ENCODE measurements at places on chromosomes 3 and 15.

- DNase-seq = no peak
Measured at GRCh38 chr3:125332504-125332903, 42.6 kb downstream of the ZNF148 start.

GRCh38 chr3:165643425-165643824 is 193.8 kb downstream of the BCHE start:
- no peak for DNase-seq

DNA sequence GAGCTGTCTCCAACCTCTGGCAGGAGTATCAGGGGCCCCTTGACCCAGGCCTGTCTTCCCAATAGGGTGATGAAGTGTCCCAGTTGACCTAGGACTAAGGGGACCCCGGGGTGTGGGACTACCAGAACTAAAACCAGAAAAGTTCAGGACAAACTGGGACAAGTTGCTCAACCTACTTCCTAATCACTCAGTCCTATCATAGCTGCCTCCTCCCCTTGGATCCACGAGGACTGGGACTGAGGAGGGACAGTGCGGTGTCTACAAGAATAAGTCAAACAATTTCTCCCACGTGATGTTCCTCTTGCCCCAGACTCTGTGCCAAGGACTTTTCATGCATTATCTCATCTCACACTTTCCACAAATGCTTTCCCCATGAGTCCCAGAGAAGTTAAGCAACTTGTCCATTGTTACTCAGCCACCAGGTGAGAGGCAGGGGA is 49.4 kb upstream of the SLCO2A1 start:
- no peak for DNase-seq

- no peak for DNase-seq
Measured at GRCh38 chr3:172982736-172983364, 158.2 kb downstream of the SPATA16 start.

GRCh38 chr3:177145381-177145780 is 51.9 kb downstream of the TBL1XR1 start:
- no peak for DNase-seq

DNA sequence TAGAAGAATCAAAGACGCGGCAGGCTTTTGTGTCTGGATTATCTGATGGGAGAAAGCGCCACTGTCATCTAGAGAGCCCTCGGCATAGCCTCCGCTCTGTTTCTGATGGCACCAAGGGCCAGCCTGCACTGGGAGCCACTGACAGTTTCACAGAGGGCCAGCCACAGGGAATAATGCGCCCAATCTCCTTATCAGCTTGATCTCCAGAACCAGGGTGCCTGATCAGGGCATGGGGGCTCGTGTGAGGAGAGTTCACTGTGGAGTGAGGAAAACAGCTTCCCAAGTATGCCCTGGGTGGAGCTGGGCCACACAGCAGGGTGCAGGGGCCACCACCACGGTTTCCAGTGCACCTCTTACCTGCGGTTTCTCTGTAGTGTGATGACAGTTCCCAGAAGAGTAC is 29.8 kb upstream of the CLK3 start:
- no peak for DNase-seq

- DNase-seq = peak; percentile 23
Measured at GRCh38 chr3:126911162-126912026, 71.5 kb upstream of the PLXNA1 start.

DNA sequence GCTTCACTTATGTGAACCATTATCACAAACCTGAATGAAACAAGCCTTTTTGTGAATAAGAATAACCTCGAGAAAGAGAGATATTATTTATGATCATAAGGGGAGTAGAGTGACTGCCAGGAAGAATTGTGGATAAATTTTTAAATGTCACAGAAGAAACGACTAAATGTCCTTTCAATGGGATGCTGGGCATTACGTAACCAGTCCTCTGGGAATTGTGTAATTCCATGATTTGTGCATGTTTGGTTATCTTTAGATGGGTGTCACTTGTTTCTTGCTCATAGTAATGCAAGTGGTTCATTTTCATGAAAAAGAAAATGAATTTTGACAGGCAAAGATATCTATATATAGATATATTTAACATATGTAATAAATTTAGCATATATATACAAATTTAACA is 379.5 kb upstream of the AGTR1 start:
- DNase-seq = no peak

GRCh38 chr3:43473244-43473643 is 148.6 kb downstream of the ANO10 start:
- DNase-seq = no peak

- no peak for DNase-seq
Measured at GRCh38 chr15:29689287-29689986, 132.8 kb downstream of the TJP1 start.

- no peak for DNase-seq
Measured at GRCh38 chr3:59784164-59784563, 734.3 kb upstream of the CFAP20DC start.

GRCh38 chr3:17724948-17725347 is 17.5 kb downstream of the TBC1D5 start:
- DNase-seq = no peak

DNA sequence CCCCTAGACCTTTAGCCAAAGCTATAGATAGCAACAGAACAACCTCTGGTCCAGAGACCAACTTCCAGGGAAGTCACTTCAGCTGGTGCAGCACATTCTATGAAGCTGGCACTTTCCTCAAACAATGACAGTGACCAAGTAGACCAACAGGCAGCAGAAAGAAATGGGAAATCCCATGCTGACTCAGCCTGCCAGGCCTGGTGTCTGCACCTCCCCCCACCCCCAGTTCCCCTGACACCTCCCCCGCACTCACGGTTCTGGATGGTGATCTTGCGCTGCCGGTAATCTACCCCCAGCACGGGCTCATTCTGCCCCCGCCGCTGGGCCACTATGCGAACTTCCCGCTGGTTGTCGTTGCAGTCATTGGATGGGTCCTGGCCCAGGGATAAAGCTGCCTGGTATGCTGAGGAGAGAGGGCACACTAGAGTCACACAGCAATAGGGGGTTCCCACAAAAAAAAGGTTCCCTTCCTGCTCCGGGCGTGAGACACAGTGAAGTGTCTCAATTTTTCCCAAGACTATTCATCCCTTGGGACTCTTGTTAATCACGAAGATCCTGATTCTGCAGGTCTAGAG is 17.0 kb downstream of the ILDR1 start:
- no peak for DNase-seq

DNA sequence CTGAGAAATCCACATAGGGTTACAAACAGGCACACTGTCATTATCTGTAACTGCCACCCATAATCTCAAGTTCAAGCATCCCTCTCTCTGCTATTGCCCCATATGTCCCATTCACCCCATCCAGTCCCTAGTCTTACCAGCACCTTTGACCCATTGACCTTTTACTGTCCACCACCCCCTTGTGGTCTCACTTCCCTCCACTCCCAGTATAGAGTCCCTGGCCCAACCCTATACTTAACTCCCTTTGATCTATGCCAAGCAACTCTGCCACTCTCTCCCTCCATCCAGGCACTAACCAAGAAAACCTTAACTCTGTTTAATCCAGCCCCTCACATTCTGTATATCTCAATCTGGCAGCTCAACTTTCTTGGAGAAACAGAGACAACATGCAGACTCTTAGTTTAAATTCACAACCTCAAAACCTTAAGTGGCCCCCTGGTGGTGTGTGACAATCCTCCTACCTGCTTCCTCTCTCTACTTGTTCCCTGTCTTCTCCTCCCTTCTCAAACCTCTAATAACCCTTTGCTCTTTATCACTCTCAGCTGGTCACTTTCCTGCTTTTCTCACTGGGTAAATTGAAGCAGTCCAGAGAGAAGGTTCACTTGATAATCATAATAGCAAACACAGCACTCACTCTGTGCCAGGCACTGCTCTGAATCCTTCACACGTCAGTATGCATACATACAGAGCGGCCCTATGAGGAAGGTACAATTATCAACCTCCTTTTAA is 162.7 kb downstream of the STT3B start:
- DNase-seq = no peak

DNA sequence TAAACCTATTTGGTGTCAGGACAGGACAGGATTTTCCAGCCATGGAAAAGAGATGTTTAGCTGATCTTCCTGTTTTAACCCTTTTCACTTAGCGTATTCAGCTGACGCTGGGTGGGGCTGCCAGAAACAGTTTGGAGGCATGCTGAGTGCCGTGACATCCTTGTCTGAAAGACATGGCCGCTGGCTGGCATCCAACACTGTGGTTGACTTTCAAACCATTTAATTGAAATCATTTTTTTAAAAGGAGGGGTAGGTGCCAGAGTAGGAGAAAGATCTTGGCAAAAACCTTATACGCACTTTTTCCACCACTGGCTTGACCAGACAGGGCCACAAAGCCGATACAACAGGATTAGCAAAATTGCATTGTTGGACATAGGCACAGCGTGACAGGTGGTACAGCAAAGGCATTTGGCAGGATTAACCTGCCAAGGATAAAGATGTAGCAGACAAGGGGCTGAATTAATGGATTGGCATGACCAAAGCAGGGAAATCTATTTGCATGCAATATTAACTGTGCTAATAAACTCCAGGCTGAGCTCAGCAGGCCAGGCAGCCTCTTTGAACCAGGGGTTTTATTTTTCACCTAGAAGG is 131.8 kb upstream of the TOPAZ1 start:
- DNase-seq = no peak

GRCh38 chr3:148735597-148735996 is 37.9 kb downstream of the AGTR1 start:
- DNase-seq = no peak

GRCh38 chr3:190320594-190321362 is 1.5 kb downstream of the CLDN1 start:
- no peak for DNase-seq

DNA sequence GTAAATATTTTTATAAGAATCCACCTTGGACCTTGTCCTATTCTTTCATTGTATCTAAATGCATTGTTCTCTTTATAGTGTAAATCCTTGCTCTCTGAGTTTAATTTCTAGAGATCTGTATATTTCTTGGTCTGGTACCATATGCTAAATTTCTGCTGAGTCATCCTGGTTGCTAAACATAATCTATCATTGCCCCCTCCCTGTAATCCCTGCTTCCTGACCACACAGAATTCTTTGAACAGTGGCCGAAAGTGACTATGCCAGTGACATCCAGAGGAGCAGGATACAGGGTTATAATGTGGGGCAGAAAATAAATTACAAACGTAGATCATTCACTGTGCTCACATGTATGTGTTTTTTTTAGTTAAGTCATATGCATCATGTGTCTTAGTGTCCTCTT is 143.1 kb downstream of the DIPK2A start:
- DNase-seq = no peak

DNA sequence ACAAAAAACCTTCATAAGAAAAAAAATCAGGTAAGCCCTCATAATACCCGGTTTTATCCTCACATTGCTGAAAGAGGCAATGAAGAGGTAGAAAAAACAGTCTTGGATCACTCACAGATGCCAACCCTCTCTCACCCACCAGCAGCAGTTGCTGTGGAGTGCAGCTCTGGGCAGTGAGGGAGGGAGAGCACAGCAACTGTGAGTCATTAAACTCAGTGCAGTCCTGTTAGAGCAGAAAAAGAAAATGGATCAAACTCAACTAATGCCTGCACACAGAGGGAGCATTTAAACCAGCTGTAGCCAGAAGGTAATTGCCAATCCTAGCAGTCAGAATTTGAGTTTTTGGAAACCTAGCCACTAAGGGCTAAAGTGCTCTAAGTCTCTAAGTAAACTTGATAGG is 1050.6 kb upstream of the ALCAM start:
- DNase-seq = no peak

GRCh38 chr15:40633178-40633577 is 39.1 kb downstream of the KNL1 start:
- DNase-seq = no peak

DNA sequence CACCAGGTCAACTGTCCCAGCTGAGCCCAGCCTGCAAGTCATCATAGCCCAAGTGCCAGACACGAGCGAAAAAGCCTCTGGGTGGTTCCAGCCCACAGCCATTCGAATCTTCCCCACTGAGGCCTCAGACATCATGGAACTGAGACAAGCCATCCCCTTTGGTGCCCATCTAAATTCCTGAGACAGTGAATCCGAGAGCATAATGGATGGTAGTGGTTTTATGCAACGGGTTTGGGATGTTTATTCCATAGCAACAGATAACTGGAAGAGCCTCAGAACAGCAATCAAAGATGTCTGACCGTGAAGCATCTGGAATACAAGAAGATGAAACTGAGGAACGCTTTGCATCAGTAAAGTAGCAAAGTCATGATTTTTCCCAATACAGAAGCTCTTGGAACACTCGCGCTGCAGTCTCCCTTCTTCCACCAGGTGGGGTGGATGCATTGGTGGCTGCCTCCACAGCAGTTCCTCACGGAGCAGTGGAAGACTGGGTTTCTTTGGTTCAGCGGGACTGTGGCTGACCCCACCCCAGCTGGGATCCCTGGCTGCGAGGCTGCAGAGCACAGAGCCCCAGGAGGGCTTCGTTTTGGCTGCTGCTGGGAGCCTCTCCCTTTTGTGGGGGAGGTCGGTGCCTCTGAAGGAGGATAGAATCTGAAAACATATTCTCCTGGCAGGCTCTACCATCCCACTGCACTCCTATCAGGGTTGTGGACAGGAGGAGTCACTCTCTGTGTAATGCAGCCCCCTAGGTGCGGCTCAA is 26.4 kb upstream of the PDE8A start:
- DNase-seq = peak; percentile 12

- no peak for DNase-seq
Measured at GRCh38 chr3:62049033-62049432, 324.3 kb downstream of the FEZF2 start.

GRCh38 chr3:160006282-160007163 is 17.9 kb downstream of the IL12A start:
- no peak for DNase-seq

DNA sequence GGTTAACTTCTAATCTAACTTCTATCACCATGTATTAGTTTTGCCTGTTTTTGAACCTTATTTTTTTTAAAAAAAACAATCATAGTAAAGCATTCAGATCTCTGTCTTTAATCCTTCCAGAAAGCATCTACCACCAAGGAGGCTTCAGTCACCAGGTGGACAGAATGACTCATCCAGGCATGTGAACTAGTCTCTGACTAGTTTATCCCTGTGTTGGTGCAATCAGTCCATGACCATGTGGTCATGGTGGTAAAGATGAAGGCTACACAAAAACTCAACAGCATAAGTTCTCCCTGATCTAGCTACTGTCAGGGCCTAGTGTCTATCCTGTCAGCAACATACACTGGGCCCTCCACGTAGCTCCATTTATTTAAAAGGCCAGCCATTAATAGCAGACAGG is 750.6 kb downstream of the AGBL1 start:
- no peak for DNase-seq

- no peak for DNase-seq
Measured at GRCh38 chr3:124579641-124580040, 150.6 kb upstream of the UMPS start.

- DNase-seq = no peak
Measured at GRCh38 chr3:178289544-178290160, 246.6 kb upstream of the KCNMB2 start.

GRCh38 chr3:170635385-170635735 is 49.5 kb upstream of the SLC7A14 start:
- DNase-seq = no peak

GRCh38 chr3:136733317-136733833 is 18.8 kb downstream of the STAG1 start:
- DNase-seq = no peak

DNA sequence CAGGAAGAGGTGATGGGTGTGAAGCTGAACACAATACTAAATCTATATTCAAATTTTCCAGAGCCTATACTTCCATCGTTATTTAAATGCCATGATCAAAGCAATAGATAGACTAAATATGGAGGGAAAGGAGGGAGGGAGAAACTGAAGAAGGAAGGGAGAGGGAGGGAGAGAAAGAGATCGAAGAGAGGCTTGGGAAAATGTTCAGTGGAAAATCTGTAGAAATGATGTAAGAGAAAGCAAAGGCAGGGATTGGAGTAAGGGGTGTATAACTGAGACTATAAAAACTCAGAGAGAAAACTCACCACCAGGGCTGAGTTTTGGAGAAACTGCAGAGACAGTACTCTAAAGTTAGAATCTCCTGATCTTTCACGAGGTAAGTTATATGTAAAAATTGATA is at the start of gene OSTN:
OSTN (plus strand) TSS at position 310 of the 400 bp plus-strand sequence. CDS start 13,292 bp downstream, outside the sequence.
- no peak for DNase-seq
